ENCODE measurements at places on chromosomes 5 and 9.

DNA sequence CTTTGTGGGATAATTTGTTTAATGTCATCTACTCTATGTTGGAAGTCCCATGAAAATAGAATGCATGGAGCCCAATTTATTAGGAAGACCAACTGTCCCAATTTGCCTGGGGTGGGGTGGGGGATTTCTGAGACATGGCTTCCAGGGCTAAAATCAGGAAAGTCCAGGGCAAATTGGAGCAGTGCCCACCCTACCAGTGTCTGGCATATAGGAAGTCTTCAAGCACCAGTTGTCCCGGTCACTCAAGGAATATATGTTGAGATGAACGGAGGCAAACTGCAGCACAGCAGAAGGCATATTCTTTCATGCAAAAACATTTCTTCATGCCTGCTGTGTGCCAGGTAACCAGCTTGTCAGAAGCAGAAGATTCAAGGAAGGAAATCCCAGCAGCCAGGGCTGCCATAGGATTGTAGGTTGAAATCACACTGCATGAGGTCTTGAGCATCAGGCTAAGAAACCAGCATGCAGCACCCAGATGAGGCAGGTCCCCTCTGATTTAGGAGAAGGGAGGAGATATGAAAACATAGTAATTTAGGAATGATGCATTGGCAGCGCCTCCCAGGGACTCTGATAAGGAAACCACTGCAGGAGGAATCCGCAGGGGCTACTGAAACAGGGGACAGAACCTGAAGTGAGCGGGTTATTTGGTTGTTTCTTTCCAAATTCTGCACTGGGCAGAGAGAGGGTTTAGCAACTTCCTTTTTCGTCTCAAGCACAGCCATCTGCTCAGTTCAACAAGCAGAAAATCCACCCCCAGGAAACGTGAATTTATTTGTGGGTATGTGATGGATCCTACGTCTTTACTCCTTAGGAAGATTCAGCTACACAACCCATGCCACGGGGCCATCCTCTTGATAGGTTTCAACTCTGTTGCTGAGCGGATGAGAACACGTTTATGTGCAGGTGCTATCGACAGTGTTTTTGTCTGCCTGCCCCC lies 112.6 kb upstream of the CPEB4 start:
- DNase-seq = no peak

GRCh38 chr5:132466433-132467286 lies 23.9 kb downstream of the IRF1 start:
- DNase-seq = peak; percentile 54

- no peak for DNase-seq
Measured at GRCh38 chr9:77896938-77897667, 134.5 kb downstream of the GNAQ start.

DNA sequence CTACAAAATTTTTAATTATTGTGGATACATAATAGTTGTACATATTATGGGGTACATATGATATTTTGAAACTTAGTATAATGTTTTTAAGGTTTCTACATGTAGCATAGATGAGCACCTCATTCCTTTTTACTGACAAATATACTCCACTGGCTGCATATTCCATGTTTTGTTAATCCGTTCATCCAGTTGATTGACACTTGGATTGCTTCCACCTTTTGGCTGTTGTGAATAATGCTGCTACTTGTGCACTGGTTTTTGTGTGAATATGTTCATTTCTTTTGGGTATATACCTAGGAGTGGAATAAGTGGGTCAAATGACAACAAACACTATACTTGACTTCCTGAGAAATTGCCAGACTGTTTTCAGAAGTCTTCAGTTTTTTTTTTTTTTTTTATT lies 2.8 kb upstream of the ENTREP1 start:
- peak; percentile 12 for DNase-seq
